ENCODE measurements at places on chromosomes 3 and 15.

DNA sequence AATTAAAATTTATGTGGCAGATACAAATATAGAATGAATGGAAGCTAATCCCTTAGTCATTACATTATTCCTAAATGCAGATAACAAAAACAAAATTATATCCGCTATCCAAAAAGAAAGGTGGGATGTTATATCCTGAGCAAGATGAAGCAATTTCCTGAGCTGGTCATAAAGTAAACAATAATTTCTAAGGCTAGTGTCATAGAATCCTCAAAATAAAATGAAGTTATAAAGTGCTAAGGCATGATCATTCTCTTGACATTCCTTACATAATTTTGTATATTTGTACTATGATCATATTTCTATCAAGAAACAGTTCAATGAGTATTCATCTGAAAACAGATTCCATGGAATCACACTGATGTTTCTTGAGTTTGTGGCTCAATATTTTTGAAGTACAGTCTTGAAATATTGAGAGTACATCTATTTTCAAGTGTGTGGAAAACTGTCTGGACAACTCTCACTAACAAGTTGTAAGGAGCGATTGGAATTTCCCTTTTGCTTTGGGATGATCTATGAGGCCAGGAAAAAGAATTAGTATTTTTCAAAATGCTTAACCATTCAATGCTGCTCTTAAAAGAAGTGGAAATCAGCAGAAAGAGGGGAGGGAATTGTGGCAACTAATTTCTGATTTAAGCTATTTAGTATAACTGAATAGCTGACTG lies 92.4 kb downstream of the ABI3BP start:
- DNase-seq: no peak

- DNase-seq: no peak
Observed at GRCh38 chr3:114974387-114974786, 172.7 kb downstream of the ZBTB20 start.

- no peak for DNase-seq
Observed at GRCh38 chr15:67382723-67383122, 128.1 kb downstream of the IQCH start.

DNA sequence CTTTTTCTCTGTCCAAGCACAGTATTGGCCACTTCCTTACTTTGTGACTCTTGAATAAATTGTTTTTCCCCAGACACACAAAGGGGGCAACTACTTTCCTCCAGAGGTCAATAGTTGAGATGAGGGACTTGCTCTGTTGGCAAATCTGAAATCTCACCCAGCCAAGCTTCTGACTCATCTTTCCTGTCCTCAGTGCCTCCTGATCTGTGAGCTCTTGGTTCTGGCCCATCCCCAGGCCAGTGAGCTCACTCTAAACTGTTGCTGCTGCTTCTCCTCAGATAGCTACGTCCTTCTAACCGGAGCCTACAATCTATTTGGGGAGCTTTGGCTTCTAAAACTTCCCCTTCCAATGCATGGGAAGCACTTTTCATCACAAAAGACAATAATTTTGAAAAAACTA lies 50.0 kb upstream of the NMD3 start:
- DNase-seq: no peak

GRCh38 chr15:79130535-79131130 lies 40.1 kb upstream of the RASGRF1 start:
- no peak for DNase-seq

DNA sequence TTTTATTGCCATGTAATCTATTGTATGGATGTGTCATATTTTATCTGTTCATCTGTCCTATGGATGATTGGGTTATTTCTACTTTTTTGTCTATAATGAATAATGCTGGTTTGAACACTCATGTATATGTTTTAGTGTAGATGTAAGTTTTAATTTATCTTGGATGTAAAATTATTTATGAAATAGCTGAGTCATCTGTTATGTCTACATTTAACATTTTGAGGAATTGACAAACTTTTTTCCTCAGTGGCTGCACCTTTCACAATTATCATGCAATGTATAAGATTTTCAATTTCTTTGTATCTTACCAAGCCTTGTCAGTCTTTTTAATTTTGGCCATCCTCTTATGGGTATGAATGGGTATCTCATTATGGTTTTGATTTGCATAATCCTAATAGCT lies 666.4 kb downstream of the DIPK2A start:
- no peak for DNase-seq

- DNase-seq: no peak
Observed at GRCh38 chr3:186653984-186654383, 11.8 kb upstream of the HRG start.

GRCh38 chr15:63833021-63833696 lies 589 bp downstream of the HERC1 start:
- DNase-seq: no peak

- no peak for DNase-seq
Observed at GRCh38 chr3:88191872-88192409, 42.2 kb downstream of the C3orf38 start.

DNA sequence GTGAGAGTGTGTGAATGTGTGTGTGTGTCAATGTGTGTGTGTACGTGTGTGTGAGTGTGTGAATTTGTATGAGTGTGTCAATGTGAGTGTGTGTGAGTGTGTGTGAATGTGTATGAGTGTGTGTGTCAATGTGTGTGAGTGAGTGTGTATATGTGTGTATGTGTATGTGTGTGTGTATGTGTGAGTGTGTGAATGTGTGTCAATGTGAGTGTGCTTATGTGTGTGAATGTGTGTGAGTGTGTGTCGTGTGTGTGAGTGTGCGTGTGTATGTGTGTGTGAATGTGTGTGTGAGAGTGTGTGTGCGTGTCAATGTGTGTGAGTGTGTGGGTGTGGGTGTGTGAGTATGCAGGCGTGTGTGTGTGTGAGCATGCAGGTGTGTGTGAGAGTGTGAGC lies 93.5 kb upstream of the ALDH1A3 start:
- no peak for DNase-seq

GRCh38 chr15:49621887-49622286 lies 1.0 kb downstream of the DTWD1 start:
- no peak for DNase-seq

GRCh38 chr15:40287968-40288367 lies 5.1 kb upstream of the ANKRD63 start:
- no peak for DNase-seq

GRCh38 chr15:63028442-63029110 lies 14.0 kb upstream of the TPM1 start:
- DNase-seq: no peak

DNA sequence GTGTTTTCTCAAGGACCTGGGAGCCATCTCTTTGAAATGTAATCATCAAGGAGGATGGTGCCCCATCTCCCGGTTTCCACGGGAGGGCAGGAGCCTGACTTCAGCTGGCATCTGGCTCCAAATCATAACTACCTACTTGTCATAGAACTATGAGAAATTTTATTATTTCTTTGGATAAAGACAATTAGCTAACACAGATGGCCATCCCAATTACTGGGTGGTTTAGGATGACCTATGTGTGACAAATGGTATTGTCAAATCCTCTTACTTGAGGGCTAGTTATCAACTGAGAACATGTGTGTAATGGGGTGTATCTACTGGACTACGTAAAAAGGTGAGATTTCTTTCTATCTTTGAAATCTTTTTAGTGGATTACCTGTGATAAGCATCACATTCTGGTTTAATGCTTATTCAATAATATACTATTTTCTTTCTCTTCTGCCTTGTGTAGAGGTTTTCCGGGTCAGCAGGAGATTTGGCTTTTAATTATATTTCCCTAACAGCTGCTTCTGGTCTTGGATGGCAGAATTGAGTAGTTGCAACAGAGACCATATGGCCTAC lies 15.3 kb upstream of the PARP14 start:
- no peak for DNase-seq

- DNase-seq: no peak
Observed at GRCh38 chr15:67196672-67197363, 57.6 kb downstream of the AAGAB start.

GRCh38 chr3:134363381-134363755 lies 10.9 kb downstream of the AMOTL2 start:
- DNase-seq: no peak

- no peak for DNase-seq
Observed at GRCh38 chr3:181458857-181459256, 252.9 kb upstream of the SOX2 start.

GRCh38 chr3:187624588-187624987 lies 45.6 kb downstream of the SST start:
- DNase-seq: no peak

Measured in C1 segment of cervical spinal cord (tissue), 14 donors.